D721Med (cell line): ENCODE measurements at places on chromosomes 3 and 15.

DNA sequence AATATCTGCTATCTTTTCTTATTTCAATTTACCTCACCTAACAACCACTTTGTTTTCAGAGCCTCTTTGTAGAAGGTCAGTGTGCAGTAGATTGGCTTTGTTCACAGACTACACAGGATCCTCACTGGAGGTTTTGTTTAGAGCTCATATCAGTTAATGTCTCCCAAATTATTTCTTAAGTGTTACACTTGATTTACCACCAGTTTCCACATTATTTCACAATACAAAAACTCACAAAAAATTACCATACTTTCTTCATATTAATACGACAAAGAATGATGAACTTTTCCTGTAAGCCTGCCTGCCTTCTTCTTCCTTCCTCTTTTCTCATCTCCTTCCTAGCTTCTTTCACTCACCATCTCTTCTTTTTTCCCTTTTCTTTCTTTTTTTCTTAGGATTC is 133.3 kb downstream of the ALCAM start:
- DNase-seq, result no peak

DNA sequence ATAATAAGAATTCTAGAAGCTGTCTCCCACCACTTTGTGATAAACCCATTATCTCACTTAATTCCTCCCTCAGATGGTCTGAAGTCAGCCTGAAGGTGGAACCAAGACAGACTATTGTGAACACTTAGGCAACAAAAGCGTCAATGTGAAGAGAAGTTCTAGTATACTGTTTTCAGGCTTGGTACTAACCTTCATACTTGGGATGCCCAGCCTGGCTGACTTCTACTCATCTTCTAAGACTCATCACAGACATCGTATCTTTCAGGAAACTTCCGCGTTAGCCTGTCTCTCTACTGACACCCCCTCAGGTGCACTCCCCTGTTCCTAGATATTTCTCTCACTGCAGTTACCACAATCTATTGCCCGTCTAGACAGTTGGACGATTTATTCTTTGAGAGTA is 201.2 kb downstream of the SATB1 start:
- no peak for DNase-seq

- DNase-seq, result no peak
Measured at GRCh38 chr15:70505411-70505919, 257.9 kb downstream of the UACA start.

- DNase-seq, result no peak
Measured at GRCh38 chr3:126758882-126759281, 54.8 kb downstream of the CHCHD6 start.

- DNase-seq, result no peak
Measured at GRCh38 chr3:17905996-17906395, 163.6 kb upstream of the TBC1D5 start.

GRCh38 chr15:85826756-85827515 is 32.2 kb upstream of the KLHL25 start:
- DNase-seq, result no peak

- no peak for DNase-seq
Measured at GRCh38 chr15:84929795-84930603, 45.5 kb downstream of the SLC28A1 start.

DNA sequence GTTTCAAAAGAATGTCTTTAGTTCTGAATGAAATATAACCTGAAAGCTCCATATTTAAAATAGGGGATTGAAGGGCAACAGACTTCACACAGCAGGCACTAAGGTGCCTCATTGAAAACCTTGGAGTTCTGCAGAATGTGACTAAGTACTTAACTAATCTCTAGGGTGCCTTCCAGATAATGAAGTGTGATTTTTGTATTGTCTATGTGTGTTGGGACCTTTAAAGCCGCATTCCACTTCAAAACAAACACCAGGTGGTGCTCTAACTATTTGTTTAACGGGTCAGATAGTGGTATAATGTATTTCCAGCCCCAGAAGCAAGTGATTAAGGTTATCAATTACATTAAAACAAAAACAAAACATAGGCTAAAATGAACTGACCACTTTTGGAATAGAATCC is 28.0 kb downstream of the TFG start:
- DNase-seq, result no peak

GRCh38 chr3:120196812-120197211 is 88.2 kb downstream of the GPR156 start:
- DNase-seq, result no peak

- DNase-seq, result no peak
Measured at GRCh38 chr3:10955711-10956453, 36.7 kb upstream of the SLC6A1 start.

GRCh38 chr3:151660885-151661284 is 72.8 kb upstream of the AADACL2 start:
- DNase-seq, result no peak

DNA sequence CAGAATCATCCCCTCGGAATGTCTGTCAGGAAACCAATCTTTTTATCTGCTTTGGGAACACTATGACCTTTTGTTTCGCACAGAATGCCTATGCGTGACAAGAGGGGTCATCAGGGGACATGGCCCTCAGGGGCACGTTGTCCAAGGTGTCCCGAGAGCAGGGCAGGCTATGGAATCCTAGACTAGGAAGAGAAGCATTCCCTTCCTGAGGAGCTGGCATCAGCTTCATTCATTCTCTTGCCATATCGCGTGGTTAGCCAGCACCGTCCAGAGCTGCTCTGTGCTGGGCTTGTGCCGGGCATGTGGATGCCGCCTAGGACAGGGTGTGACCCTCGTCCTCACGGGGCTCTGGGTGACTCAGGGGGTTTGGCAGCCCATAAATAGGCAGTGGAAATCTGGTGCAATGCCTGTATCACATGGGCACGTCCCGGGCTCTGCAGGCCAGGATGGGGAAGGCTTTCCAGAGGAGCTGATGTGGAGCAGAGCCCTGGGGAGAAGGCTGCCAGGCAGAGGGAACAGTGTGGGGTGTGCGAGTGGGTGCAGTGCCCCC is 117.8 kb downstream of the TMEM266 start:
- no peak for DNase-seq

DNA sequence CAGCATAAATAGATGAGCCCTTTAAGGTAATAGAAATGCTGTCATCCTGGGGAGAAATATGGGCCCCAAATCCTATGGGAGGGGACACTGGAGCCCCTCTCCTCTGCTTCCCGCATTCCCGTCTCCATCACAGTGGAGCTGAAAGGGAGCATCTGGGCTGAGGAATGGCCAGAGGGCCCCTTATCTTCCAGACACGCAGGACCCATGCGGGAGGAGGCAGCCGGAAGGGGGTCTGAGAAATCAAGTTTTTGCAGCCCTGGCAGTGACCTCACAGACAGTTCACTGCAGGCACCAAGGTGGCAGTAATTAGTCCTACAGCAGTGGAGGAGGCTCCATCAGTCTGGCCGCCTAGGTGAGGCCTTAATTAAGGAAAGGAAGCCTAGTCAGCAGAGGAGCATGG is 80.2 kb downstream of the RAB11A start:
- no peak for DNase-seq

- DNase-seq, result no peak
Measured at GRCh38 chr3:189143321-189143720, 28.4 kb upstream of the TPRG1 start.

- peak; percentile 19 for DNase-seq
Measured at GRCh38 chr15:55993804-55994560, 570 bp upstream of the NEDD4 start.

- DNase-seq, result no peak
Measured at GRCh38 chr3:19074257-19074900, 73.9 kb upstream of the KCNH8 start.

- no peak for DNase-seq
Measured at GRCh38 chr3:194779729-194780224, 94.1 kb downstream of the FAM43A start.

DNA sequence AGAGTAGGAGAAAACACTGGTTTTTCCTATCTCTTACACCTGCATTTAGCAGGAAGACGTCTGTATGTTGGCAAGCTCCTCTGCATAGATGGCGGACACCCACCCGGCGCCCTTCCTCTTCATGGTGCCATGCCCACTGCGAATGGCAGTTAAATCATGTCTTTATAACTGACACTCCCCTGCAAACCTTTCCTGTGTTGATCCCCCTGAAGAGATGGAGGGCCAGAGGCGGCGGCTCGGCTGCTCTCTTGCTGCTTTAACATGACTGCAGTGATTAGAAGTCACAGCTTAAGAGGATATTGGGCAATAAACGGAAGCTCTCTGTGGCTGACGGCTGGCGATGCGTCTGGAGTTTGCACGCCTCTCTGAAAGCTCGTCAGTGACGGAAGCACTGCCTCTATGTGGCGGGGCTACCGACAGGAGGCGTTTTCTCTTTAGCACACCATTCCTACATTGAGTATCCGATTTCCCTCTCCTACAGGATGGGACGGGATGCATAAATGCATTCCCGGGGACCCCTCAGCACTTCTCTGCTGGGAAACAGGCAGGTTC is 25.5 kb upstream of the SNRPA1 start:
- DNase-seq, result peak; percentile 70

- DNase-seq, result no peak
Measured at GRCh38 chr15:39680868-39681267, 100.0 kb downstream of the THBS1 start.

DNA sequence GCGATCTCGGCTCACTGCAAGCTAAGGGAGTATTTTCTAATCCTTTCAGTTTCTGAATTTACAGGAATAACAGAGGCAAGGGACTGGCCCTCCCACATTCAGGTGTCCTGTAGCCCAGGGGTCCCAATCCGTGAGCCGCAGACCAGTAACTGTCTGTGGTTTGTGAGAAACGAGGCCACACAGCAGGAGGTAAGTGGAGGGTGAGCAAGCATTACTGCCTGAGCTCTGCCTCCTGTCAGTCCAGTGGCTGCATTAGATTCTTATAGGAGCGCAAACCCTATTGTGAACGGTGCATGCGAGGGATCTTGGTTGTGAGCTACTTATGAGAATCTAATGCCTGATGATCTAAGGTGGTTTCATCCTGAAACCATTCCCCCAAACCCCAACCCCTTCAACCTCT is 5.0 kb upstream of the IL17RC start:
- no peak for DNase-seq

DNA sequence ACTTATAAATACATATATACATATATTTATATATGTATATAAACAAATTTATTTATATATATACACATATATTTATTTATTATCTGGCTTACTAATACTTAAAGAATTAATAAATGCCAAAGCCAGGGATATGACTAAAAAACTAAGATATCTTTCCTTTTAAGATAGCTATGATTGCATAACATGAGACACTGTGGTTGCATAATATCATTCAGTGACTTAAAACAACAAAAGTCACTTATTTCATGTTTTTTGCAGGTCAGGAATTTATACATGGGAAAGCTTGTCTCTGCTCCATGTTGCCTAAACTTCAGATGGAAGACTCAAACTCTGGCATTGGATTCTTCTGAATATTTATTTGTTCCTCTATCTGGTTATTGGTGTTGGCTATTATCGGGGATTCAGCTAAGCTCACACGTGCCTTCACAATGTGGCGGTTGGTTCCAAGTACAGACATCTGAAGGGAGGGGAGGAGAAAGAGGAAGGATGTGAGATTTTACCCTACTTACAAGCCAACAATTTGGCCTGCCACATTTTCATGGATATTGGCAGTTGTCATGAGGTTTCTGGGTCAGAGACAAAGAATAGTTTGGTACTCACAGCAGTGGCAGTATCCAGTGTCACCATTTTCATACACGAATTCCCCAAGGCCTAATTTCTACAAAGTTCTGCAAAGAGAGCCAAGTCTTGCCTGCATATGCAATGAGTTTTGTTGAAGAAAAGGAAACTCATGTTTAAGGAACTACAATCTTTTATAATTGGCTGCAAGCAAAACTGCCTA is 381.6 kb downstream of the EPHA3 start:
- no peak for DNase-seq

GRCh38 chr3:13146643-13147143 is 73.5 kb upstream of the IQSEC1 start:
- no peak for DNase-seq

GRCh38 chr3:50268703-50269451 is at the start of gene SEMA3B:
Gene SEMA3B (plus strand): TSS chr3:50269147. CDS start chr3:50269241, 94 bp downstream.
- DNase-seq, result no peak

DNA sequence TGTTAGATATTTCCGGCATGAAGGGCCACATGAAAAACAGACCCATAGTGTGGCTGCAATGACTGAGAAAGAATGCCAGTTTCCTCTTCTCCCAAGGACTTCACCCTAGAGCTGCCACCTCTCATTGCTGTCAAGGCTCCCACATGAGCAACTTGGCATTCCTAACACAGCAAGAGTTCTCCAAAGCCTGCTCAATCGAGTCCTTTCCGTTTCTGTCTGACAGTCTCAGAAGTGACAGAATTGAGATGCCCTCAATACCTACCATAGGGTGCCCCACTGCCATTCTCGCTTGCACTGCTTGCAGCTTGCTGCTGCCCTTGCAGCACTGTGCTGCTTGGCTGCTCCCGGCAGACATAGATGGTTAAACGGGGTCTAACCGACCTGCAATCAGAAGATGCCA is 44.3 kb downstream of the UBP1 start:
- no peak for DNase-seq

- DNase-seq, result no peak
Measured at GRCh38 chr15:57146506-57147201, 228.2 kb downstream of the TCF12 start.

DNA sequence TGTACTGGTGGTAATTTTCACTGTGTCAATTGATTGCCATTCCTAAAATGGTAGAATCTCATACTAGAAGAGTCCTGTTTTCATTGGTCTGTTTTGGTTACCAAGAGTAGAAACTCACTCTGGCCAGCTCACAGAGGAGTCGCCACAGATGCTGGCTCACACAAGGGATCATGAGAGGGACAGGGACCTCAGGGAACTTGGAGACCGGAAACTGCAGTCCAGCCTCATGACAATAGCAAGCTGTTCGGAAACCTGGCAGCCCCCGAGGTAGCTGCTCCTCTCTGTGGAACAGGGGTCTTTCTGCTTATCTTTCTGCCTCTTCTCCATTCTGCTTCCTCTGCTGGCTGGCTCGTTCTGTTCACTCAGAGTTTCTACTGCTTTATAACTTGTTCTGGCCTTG is 192.9 kb downstream of the PLCL2 start:
- DNase-seq, result no peak

- DNase-seq, result no peak
Measured at GRCh38 chr3:60080648-60081047, 1030.8 kb upstream of the CFAP20DC start.

DNA sequence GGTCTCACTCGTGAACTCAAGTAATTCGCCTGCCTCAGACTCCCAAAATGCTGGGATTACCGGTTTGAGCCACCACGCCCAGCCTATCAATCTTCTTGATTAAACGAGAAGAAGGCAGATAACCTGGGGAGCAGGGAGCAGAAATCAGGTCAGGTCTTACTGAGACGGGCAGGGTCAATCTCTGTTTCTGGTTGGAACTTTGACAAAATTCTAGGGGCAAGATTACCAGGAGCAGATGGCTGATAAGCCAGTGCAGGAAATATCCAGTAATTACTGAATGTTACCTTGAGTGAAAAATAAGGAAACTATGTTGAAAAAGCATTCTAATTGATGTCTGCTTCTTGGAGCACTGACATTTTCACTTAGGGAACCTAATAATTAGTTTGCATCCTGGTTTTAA is 24.4 kb upstream of the GOLM2 start:
- DNase-seq, result no peak
